ENCODE measurements at places on chromosomes 5 and 9.

DNA sequence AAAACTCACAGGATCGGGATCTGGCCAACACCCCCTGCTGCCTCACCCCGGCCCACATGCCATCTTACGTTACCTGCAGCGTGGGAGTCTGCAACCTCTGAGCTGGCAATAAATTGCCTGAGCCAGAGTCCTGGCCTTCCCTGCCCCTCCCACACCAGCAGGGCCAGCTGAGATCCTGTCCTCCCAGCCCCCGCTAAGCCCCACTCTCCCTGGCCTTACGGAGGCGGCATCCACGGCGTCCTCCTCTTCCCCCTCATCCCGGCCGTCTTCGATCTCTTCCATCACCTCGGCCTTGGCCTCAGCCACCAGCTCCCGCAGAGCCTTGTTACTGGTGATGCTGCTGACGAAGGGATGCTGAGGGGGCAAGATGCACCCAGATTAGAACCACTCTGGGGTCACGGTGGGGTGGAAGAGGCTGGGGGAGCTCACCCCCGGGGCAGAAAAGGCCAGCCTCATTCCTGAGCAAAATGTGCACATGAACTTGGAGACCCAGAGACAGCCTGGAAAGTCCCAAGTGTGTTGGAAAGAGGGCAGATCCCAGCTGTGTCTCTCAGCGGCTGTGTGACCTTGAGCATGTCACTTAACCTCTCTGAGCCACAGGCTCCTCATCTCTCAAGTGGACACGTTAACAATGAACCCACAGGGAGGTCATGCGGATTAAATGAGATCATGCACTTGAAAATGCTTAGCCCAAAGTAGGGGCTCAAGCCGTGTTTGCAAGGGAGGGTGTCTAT, 89.9 kb upstream of the FBXW11 start:
- DNase-seq, result no peak

DNA sequence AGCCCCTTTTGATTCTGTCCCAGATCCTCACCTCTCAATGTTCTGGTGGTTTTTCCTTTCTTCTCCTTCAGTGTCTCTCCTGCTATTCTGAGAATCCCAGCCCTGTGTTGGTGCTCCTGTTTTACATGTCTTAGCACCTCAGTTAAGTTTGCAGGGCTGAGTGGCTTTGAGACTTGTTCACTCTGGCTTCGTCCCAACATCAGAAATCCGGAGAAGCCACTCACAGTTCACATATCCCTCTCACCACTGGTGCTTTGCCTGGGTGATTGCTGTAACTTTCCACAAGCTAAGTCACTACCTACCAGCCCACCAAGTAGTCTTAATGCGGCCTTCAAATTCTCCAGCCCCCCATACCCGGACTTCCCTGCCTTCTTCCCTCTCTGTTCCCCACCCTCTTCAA, 40.2 kb downstream of the CYFIP2 start:
- no peak for DNase-seq

GRCh38 chr5:61866930-61867329, 439.1 kb upstream of the KIF2A start:
- DNase-seq, result no peak

GRCh38 chr5:81749561-81750307, 1.2 kb downstream of the SSBP2 start:
- DNase-seq, result no peak

DNA sequence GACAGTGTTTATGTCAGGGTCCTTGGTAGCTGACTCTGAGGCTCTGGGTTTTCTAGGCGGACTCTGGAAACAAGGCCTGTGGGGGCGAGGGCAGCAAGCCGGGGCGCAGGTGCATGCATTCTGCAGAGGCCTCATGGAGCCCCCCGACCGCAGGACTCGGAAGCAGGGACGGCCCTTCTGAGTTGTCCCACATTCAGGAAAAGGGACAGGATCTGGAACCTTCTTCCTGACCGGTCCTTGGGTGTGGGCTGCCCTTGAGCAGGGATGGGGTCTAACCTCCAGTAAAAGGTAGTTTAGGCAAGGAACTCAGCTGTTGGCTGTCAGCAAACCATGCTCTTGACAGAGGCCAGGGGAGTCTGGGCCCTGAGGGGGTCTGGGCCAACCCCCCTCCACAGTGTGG, 7.4 kb upstream of the COL5A1 start:
- no peak for DNase-seq

DNA sequence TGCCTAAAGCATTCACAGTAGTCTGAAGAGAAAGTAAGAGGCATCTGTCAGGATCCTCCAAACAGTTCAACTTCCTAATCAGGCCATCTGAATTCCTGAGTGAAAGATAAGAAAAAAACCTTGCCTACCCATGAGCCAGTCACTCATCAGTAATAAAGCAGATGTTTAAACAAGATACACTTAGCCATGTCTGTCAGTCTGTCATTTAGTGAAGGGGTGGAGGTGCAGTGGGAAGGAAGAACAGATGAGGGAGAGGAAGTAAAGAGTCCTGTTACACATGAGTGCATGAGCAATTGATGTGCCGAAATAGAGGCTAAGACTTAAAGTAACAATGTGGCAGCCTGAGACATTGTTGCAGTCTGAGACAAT, 29.9 kb upstream of the DMRTA1 start:
- no peak for DNase-seq

DNA sequence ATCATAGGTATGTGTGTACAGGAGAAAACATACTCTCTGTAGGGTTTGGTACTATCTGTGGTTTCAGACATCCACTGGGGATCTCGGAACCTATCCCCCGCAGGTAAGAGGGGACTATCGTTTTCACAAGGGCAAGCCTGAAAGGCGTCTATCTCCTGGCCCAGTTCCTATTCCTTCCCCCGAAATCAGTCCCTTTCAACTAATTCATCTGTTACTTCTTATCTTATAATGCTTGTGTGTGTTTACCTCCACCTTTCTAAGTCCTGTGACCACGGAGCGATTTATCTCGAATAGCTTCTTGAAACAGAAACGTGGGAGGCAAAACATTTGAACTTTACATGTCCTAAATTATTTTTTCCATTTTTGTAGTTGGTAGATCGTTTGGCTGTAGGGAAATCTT, 11.4 kb downstream of the ABO start:
- no peak for DNase-seq

DNA sequence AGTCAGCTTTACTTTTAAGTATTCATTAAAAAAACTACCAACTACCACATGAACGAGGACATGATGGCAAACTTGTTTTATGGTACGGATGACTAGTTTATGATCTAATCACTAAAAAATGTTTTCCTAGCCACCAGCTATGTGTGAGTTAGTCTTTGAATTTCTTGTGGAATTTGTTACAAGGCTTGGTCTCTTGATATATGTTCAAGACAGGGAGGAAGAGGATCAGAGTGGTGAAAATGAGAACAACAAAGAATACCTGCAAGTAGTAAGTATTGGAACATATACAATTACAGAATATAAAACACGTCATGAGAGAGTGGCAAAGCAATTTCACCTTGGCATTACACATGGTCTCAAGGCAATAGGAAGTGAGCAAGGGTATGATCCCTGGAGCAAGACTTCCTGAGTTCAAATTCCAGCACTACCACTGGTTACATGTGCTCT, 548.6 kb upstream of the TLE4 start:
- DNase-seq, result no peak

GRCh38 chr5:33479311-33479710, 38.5 kb downstream of the TARS1 start:
- no peak for DNase-seq

GRCh38 chr5:116409591-116410296, 164.9 kb downstream of the SEMA6A start:
- DNase-seq, result no peak

DNA sequence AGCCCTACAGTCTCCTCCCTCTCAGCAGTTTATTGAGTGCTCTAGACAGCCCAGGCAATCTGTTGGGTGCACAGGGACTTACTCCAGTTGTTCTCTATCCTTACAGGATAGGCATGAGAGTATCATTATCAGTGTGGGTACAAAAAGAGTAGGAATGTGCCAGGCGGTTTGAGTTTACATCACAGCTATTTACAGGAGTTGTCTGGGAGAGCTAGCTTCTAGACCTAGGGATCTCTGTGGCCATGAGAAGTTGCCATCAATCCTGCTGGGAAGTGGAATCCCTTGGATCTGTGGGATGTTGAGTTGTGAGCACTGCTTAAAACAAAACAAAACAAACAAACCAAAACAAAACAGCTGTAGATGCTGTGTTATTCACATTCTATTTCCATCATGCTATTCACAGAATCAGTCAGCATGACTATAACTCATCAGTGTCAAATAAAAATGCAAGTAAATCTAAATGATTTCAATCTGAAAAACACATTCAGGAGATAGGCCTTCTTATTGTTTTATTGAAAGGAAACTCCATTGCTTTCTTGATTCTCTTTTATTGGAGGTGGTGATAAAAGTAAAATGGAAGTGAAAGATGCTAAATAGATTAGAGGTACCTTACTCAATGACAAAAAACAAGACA, 552.4 kb upstream of the ZNF608 start:
- DNase-seq, result no peak

DNA sequence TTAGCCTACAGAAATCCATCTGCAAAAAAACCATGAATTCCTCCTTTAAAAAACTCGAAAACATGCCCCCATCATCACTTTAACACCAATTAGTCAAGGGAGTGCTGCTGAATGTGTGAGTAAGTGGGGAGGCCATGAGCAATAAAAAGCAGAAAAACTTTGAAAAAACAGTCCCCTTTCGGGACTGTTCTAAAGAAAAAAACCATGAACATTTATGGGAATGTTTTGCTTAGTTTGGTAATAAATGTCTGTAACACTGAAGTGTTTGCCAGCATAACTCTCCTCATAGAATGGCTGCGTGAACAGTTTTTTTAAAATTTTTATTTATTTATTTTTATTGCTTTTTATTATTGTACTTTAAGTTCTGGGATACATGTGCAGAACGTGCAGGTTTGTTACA, 99.4 kb upstream of the TARS1 start:
- no peak for DNase-seq

DNA sequence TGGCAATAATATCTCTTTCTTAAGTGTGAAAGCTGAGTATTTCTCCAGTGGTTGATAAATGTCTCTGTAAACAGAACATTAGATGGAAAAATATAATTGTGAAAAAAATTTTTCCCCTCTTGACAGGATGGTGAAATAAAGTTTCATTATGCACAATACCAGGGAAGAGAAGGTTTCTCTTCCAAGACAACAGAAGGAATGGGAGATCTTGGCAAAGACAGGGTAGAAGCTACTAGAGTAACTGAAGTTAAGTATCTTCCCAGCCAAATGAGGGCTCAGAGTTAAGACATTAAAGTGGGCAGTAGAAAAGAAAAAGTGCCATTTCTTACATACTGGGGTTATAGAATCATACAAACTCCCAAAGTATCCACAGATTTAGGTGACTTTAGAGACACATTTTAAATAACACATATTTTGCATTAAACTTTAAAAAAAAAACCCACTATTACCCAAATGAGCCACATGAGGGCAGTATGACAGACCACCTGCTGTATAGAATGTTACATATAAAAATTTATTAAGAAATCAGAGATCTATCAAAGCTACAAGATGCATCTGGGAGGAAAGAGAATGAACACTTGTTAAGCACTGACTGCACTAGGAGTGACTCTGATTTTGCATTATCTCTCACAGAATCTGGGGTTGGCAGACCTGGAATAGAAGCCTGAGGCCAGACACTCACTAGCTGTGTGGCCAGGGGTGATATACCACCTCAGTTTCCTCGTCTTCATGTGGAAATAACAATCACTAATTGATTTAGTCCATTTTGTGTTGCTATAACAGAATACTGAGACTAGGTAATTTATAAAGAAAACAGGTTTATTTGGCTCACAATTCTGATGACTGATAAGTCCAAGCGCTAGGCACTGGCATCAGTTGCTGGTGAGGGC, 98.5 kb downstream of the ARSB start:
- no peak for DNase-seq

GRCh38 chr5:123455640-123456039, 32.4 kb upstream of the CEP120 start:
- no peak for DNase-seq

DNA sequence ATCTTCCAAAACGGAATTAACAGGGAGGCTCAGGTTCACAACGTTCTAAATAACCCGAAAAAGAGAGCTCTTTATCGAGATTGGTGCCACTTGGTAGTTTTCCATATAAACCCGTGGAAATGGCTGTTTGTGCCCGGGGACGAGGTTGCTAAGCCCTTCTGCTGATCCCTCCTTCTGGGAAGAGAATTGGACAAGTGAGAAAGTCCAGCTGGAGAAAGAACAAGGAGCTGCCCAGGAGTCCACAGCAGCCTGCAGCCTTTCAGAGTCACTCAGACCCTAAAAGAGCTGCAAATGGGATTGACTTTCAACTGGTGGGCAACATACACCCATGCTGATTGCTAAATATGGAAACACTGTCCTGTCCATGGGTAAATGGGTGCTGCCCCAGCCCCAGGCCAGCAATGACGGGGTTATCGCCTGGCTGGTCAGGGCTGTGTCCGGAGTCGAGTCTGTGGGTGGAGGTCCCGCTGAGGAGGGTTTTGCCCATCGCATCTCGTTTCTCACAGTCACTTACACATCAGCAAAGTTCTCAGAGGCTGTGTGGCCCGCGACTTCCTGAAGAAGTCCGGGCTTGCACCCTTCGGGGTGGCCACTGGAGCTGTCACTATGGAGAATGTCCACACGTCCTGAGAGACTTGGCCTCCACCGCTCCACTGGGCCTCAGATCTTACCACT, 40.7 kb upstream of the HSD17B3 start:
- DNase-seq, result no peak

GRCh38 chr5:64979531-64979930, 210.8 kb downstream of the CWC27 start:
- no peak for DNase-seq

DNA sequence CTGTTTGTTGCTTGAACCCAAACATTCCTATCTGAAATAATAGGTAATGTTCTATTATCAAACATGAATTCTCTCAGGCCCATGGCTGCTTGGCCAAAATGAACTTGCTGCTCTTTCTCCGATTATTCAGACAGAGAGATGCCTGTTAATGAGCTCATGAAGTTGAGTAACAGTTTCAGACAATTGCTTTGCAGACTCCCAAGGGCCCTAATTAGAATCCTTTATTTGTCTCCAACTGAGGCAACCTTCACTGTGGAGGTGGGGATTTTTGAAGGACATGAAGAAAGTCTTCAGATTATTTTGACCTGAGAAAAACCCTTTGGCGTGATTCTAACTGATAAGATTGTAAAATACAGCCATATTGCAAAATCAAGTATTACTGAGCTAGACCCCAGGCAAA, 466.7 kb downstream of the NFIB start:
- no peak for DNase-seq

DNA sequence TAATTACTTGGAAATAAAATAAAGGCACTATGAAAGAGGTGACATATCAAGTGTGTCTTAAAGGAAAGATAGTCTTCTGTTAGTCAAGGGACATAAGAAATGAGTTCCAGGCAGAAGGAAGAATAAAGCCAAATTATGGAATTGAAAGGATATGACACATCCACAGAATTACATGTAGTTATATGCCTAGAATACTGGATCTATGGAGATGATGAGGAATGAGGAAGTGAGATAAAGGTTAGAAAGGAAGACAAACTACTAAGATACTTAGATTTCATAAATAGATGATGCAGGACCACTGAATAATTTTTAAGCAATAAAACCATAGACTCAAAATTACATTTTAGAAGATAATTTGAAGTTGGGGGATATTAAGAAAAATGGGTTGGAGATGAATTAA, 609.8 kb downstream of the PTPRD start:
- DNase-seq, result no peak

Data from cortex of kidney (tissue), 1 donor.